OCI-M1 (cell line): ENCODE measurements at places on chromosomes 4 and X.

DNA sequence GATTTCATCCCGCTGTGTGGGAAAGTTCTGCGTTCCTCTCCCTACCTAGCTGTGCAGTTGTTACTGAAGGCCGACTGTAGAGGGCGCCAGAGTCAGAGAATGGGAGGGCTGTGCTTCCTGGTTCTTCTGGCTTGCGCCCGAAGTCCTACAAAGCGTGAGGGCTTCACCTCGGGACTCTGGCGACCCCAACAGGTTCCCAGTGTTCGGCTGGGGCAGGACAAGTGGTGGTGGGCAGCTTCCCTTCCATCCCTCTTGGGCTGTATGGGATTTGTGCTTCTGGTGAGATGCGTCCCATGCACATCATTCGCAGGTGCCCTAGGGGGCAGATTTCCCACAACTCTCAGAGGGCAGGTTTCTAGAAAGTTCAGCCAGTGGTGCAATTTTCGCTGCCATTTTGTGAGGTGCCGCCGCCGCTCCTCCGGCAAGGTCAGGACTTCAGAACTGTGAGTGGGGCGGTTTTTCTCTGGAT, 27.3 kb downstream of the CT45A1 start:
- DNase-seq = no peak

DNA sequence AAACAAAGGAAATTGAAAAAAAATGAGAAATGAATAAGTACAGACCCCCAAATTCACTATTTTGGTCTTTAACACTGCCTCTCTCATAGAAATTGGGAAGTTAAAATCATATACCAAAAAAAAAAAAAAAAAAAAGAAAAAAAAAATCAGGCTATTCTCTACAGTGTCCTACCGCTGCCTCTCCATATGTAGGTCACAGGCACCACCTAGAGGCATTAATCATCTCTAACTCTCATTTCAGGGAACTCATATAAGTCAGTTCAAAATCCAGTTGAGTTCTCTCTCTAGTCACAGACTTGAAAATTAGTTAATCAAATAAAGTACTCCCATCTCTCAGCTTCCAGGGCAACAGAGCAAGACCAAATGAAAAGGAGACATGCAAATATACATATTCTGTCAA, 47.9 kb downstream of the COX18 start:
- DNase-seq = peak; percentile 85

GRCh38 chr4:86498863-86499166, 95.3 kb upstream of the PTPN13 start:
- DNase-seq = no peak

- DNase-seq = peak; percentile 12
Observed at GRCh38 chrX:100745806-100746537, 14.1 kb upstream of the SYTL4 start.

GRCh38 chr4:30932581-30932980, 212.4 kb downstream of the PCDH7 start:
- DNase-seq = no peak

DNA sequence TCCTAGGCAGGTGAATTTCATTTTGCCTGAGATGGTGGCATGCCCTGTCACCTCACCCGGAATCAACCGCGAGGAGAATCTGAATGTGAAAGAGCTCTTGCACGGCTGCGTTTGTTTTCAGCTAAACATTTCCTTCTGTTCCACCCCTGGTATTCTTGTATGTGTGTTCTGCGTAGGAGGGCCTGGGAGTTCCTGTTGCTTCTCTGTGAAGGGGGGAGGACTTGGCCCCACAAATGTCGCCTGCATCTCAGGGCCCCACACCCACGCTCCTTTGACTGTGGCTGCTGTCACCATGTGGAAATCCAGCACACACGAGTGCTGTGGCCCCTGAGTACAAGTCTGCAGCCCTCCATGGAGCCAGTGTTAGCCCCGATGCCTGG, 45.8 kb upstream of the CLCN4 start:
- no peak for DNase-seq

GRCh38 chrX:119482041-119482440, 13.8 kb downstream of the SLC25A5 start:
- DNase-seq = no peak

DNA sequence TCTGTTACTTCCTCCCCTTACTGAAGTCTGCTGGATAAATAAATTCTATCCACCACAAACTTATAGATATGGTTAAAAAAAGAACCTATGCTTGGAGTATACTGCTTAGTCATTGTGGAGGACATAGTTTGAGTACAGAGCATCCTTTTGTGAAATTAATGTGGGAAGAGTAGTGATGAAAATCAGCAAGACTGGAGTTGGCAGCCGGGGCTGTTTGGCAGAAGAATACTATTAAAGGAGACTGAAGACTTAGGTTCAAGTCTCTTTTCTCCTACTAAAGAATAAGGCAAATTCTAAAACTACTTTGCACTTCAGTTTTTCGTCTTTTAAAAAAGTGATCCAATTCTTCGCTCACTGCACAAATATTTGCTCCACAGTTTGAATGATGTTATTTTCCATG, 326.6 kb upstream of the ATOH1 start:
- no peak for DNase-seq

DNA sequence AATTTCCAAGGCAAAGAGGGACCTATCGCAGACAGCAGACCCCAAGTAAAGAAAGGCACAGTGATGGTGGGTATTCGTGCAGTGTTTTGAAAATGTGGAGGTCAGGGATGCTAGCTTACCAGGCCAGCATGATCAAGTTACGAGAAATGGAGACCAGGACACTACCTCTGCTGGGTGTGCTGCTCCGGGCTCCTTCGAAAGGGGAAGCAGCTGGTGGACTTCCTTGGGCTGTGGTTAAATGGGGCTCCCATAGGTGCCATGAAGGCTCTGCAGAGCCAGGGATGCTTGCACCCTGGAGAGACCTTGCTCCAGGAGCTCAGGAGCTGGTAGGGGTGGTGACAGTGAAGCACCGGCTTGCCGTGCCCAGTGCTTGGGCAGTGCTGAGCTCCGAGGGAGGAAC, 68.8 kb downstream of the TBL1X start:
- DNase-seq = no peak

- DNase-seq = peak; percentile 63
Observed at GRCh38 chr4:163167333-163167626, 590 bp upstream of the NAF1 start.

DNA sequence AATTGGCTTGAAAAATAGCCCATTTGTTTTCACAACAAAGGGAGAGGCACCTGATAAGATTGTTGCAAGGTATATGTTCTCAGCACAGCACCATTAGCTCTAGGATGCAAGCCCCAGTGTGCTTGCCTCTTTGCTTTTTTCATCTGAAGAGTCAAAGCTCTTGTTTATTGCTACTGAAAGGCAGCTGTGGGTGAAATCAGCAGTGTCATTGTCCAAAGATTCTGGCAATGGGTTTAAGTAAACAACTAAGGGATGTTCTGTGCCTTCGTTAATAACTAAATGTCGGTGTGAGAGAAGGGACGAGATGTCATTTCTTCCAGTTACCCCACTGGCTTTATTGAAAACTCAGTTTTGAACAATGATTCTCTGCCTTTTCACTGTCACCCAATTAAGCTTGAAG, 567.7 kb downstream of the KCNIP4 start:
- DNase-seq = no peak

- DNase-seq = no peak
Observed at GRCh38 chr4:13703096-13703495, 75.6 kb upstream of the BOD1L1 start.

- DNase-seq = no peak
Observed at GRCh38 chr4:109821185-109821584, 5.6 kb downstream of the GAR1 start.

DNA sequence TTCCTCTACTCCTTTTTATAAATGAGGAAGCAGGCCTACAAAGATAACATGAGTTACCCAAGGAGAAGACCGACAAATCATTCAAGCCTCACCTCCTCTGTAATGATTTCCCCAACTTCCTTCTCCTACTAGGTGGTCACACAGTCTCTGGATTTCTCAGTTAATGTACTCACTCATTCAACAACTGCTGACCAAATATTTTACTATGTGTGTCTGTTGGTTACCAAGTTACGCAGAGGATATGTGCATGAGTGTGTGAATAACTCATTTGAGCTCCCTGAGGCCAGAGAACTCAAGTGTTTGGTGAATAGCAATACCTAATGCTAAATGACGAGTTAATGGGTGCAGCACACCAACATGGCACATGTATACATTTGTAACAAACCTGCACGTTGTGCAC, 10.4 kb downstream of the CASK start:
- DNase-seq = no peak

- DNase-seq = peak; percentile 74
Observed at GRCh38 chr4:180190382-180190781, 2052.8 kb upstream of the TENM3 start.

GRCh38 chrX:15465896-15466651, 27.1 kb downstream of the PIR start:
- no peak for DNase-seq

DNA sequence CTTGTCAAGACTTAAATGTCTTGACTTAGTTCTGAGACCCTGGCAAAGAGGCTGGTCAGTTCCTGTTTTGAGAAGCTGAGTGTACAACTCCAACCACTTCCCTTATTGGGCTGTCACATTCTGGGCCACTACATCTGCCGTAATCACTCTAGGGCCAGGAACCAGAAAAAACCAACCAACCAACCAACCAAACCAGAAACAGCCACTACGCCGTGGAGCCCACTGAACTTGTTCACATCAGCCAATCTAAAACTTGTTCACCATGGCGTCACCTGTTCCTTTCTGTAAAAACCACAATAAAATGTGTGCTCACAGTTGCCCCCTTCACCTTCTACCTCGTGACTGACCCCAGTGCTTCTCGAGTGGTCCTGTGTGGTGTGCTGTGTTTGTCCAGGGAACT, 107.3 kb downstream of the JADE1 start:
- DNase-seq = peak; percentile 93

- DNase-seq = no peak
Observed at GRCh38 chr4:18007625-18008024, 13.9 kb downstream of the LCORL start.

DNA sequence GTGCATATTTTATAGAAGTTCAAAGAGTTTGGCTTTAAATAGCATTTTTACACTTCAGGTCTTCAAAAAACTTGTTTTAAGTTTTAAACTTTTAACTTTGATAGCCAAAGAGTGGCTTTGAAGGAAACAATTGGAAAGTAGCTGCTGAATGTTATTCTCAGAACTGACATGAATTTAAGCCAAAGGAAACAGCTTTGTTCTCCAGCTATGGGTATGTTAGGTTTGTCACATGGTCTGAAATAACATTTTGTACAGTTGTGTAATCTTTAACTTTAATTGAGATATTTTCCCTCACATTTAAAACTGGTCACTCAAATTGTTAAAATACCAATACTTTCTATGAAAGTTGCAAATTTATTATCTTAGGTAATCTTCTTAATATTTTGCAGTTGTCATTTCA, 564.7 kb downstream of the IL15 start:
- DNase-seq = no peak

DNA sequence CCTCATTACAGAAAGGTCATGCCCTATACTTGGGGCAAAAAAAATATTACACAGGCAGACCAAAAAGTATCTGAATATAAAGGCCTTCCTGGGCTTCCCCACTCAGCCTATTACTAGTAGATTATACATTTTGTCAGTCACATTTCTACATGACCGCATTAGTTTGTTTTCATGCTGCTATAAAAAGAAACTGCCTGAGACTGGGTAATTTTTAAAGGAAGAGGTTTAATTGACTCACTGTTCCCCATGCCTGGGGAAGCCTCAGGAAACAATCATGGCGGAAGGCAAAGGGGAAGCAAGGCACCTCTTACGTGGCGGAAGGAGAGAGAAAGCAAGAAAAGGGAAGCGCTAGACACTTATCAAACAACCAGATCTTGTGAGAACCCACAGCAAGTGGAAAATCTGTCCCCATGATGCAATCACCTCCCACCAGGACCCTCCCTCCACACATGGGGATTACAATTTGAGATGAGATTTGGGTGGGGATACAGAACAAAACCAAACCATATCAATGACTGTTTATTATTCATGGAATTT, 1312.0 kb downstream of the PCDH7 start:
- peak; percentile 21 for DNase-seq

GRCh38 chr4:85907001-85907400, 432.1 kb downstream of the ARHGAP24 start:
- DNase-seq = no peak

- DNase-seq = no peak
Observed at GRCh38 chr4:21290562-21290961, 590.3 kb downstream of the PACRGL start.

DNA sequence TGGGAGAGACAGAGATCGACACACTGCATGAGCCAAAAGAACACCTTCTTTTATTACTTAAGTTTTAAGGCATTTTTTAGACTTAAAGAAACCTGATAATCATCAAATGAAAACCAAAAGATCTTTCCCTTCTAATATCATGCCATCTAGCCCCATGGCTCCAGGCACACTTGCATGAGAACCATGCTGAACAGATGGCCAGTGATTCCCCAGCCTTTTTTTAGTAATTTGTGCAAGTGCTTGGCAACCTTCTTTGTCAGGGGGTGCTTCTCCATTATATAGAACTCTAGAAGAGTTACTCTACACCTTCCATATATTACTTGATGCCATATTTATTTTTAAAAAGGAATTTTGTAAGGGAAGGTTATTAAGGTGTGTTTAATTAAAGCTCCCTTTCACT, 182.2 kb upstream of the TEX13C start:
- DNase-seq = no peak

- DNase-seq = no peak
Observed at GRCh38 chr4:4320951-4321714, 31.1 kb downstream of the ZBTB49 start.

DNA sequence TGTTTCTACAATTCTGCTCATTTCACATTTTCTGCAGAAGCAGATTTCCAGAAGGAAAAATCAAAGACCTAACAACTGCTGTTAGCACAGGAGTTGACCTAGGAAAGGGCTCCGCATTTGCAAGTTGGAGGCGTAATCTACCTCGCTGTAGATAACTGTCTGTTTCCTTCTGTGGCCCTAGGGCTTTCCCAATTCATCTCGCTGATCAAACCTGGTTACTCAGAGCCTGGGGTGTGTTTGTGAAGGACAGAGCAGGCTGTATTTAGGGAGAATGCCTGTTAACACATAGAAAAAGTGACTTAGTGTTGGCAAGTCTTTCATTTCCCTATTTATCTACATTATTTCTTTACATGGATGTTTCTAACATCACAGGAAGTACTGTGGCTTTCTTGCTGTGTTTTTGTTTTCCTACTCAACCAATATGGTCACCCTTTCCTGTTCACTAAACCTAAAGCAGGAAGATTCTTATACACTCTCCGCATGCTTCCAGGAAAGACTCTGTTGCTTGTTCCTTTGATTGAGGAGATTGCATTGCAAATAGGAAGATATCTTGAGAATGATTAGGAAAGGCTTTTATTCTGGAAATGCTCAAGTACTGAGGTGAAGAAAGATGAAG, 40.5 kb downstream of the AGA start:
- no peak for DNase-seq

GRCh38 chrX:41693024-41693423, 4.3 kb downstream of the GPR34 start:
- no peak for DNase-seq

DNA sequence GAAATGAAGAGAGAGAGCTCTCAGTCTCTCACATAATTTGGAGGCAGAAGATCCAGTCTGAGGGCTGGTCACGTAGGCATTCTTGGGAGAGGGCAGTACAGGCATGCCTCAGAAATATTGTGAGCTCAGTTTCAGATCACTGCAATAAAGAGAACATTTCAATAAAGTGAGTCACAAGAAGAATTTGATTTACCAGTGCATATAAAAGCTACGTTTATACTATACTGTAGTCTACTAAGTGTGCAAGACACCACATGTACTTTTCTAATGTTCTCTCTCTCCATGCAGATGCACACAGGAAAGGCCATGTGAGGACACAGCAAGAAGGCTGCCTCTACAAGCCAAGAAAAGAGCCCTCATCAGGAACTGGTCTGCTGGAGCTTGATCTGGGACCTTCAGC, 583.5 kb upstream of the FAT1 start:
- DNase-seq = no peak
